Aorta (tissue), 5 donors: ENCODE measurements at places on chromosomes 7 and 10. TPM values are rescaled to one million over a fixed set of nuclear protein-coding genes. Genes with fewer than 3 reads are reported as not detected.

Gene SPAM1
- total RNA-seq: not detected

Gene AKR1B15
- 0.33 TPM for total RNA-seq

Gene SYCE1
- total RNA-seq: 0.48 TPM

DNA sequence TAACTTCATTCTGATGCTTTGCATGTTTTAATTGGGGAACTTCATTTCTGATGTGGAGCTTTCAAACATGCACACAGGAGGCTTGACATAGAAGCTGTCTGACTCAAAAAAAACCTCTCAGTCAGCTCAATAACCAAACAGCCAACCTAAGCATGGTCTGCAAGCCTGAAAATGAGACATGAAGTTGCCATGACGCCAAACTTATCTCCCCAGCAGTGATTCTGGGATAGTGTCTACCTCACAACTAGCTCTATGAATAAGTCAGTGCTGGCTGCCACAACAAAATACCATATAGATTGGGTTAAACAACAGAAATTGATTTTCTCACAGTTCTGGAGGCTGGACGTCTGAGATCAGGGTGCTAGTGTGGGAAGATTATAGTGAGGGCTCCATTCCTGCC, 244.2 kb downstream of the CCDC3 start:
- no peak for DNase-seq

DNA sequence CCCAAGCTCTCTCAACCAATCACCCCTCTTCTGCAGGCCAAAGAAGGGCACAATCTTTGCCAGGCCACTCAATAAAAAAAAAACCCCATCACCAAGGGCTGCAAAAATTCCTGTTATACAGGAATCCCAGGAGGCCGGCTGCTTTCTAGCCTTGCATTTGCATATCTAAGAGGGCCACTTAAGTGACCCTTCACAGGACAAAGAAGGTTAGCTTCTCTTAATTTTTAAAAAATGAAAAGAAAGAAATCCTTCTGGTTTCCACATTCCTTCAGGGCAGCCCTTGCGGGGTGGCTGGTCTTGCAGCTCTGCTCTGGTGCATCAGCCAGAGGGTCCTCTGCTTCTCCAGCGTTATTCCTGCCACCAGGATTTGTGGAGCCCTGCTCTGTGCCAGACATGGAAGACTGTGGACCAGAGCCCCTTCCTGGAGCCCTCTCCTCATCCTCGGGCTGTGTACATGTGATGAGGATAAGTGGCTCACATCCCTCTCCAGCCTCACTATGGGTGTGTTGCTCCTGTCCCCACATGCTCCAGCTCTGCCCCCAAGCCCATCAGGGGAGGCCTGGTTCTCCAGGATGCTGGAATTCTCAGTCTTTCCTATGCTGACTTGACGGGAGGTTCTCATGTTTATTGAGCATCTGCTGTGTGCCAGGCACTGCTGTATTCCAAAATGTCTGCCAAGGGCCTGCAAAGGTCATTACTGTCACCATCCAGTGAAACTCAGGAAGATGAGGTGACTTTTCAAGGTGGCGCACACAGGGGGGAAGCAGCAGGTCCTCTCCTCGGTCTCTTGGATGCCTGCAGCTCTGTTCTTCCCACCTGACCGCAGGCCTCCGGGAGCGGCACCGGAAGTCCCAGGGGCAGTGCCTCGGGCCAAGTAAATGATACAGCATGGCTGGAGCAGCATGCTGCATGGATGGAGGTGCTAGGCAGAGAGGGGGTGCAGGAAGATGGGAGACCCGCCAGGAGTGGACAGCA, 67.7 kb downstream of the ARHGAP22 start:
- no peak for DNase-seq

DNA sequence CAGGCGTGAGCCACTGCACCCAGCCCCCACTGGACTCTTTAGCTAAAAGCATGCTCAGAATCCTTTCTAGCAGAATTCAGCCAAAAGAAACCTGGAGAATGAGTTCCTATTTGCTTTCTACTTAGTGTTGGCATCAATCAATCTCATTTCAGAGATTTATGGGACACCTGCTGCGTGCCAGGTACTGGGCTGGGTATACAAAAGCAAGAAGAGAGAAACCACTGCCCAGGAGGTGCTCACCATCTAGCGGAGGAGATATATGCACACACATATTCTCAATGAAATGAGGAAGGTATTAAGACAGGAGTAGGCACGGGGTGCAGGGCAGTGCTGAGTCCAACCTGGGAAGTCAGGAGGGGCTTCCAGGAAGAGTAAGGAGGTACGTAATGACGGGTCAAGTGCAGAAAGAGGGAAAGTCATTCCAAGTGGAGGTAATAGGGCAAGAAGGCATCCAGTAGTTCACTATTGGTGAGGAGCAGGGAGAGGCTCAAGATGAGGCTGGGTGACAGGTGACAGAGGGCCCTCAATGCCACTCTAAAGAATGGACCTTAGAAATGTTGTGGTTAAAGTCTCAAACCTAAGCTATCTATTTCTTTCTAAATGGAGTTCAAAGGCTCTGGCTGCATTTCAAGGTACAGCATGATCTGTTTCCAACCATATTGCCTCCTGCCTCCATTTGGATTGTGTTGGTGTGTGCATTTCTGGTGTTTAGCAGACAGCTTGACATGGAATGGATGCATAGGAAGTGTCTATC, 22.1 kb downstream of the ABLIM1 start:
- DNase-seq: no peak

GRCh38 chr7:21568762-21569161, 25.9 kb downstream of the DNAH11 start:
- DNase-seq: no peak

GRCh38 chr7:44087911-44088838, 5.8 kb upstream of the POLM start:
- peak; percentile 94 for DNase-seq
